Stimulated activated CD8-positive, alpha-beta memory T cell treated with anti-CD3 and anti-CD28 coated beads, Interleukin-7, amount 100 ng/mL, for 4 hours (primary cell): ENCODE measurements at places on chromosomes 4 and X.

DNA sequence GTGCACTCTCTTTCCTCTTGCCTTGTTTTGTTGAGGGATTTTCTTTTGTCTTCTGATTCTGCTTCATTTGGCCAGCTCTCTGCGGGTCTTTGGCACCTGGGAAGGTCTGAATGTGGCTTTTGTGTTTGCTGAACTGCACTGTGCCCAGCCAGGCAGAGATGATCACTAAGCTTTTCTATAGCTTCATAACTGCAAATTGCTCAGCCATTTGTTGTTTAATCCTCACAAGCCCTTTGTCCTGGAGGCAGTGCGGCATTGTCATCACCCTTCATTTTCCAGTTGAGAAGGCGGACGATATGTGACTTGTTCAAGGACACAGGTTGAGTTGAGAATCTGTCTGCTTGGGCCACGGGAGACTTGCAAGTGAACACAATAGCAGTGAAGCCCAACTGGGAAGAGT is 46.0 kb upstream of the SFRP2 start:
- no peak for DNase-seq

DNA sequence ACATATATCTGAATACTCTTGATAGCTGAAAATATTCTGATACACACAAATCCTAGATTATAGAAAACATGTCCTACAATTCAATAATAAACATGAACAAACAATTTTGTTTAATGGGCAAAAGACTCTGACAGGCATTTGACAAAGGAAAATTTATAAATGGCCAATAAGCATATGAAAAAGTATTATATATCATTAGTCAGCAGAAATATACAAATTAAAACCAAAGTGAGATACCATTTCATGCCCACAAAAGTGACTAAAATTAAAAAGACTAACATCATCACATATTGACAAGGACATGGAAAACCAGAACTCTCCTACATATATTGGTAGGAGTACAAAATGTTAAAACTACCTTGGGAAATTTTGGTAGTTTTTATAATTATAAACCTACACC is 2.7 kb upstream of the MAPK10 start:
- DNase-seq, result no peak

GRCh38 chrX:39869846-39870601 is 227.7 kb downstream of the BCOR start:
- peak; percentile 65 for DNase-seq

GRCh38 chrX:133865761-133866471 is 119.5 kb downstream of the GPC3 start:
- DNase-seq, result no peak

GRCh38 chr4:88419874-88420273 is 37.0 kb upstream of the HERC5 start:
- DNase-seq, result no peak

GRCh38 chr4:156971165-156971675 is 379 bp downstream of the PDGFC start:
- DNase-seq, result no peak

GRCh38 chrX:108072746-108073145 is 18.6 kb downstream of the PSMD10 start:
- no peak for DNase-seq

- DNase-seq, result no peak
Measured at GRCh38 chrX:110146521-110146920, 143.6 kb downstream of the TMEM164 start.
